ENCODE measurements at places on chromosomes 12 and 14. TPM values are rescaled to one million over a fixed set of nuclear protein-coding genes. Genes with fewer than 3 reads are reported as not detected.

The TSPAN19 gene
- polyA plus RNA-seq = 0.80 TPM

The TMEM120B gene
- polyA plus RNA-seq = 7.7 TPM

The CFAP251 gene
- polyA plus RNA-seq = 1.0 TPM

The VASH1 gene
- polyA plus RNA-seq = 13.6 TPM

The EML5 gene
- polyA plus RNA-seq = 0.04 TPM

- DNase-seq = no peak
Measured at GRCh38 chr14:103882503-103883262, 35.3 kb upstream of the PPP1R13B start.

DNA sequence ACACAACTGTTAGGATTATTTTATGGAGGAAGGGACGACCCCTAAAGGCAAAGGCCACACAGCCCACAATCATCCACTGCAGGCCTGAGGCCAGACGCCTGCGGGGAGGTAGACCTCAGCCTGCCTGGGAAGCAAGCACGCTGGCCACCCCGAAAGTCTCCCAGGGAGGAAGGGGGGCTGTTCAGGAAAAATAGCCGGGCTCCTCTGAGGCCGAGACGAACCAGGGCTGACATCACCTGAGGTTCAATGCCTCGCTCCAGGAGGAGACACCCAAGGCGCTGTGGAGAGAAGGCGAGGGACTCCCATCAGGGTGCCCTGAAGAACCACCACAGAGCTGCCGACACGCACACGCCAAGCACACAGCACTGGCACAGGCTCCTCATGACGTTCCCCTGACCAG, 127.4 kb downstream of the PIWIL1 start:
- DNase-seq = no peak

- DNase-seq = no peak
Measured at GRCh38 chr12:40222247-40222646, 2.5 kb upstream of the LRRK2 start.

DNA sequence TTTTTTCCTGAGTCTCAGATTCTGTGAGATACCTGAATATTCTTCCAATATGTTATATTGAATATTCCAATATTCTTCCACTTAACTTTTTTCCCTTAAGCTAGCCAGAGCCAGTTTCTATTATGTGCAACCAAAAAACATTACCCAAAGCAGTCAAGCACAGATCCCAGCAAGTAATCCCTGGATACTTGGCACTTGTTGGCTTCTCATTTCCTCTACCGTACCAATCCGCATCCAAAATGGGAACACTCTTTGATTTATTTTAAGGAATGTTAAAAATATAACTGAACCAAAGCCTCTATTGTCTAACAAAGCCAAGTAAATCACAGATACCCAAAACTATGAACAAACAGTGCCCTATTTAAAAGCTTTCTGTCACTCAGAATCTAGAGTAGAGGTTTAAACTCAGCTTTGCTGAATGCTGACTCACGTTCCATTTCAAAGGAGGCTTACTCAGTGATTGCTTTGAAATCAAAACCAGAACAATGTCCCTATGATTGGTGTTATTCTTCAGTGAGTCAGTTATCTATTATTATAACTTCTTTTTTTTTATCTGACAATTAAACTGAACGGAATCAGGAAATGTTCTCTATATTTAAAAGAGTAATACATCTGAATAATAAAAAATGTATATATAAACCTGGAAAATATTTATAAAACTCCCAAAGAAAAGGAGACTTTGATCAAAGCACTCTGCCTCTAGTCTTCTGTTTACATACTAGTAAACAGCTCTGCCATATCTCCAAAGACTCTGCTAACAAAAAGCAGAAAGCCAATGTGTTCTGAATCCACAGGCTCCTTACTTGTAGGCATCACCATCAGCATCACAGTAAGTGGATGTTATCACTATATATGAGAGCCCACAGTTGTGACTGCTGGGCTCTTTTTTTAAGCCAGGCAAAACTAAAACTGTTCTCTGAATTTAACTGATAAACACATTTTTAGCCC, 360.8 kb downstream of the CCDC91 start:
- no peak for DNase-seq

GRCh38 chr14:63939006-63939270, 86.1 kb downstream of the SYNE2 start:
- no peak for DNase-seq

GRCh38 chr12:52300796-52301691, 9.7 kb upstream of the KRT81 start:
- DNase-seq = no peak

GRCh38 chr12:80170915-80171314, 71.6 kb downstream of the OTOGL start:
- no peak for DNase-seq

- no peak for DNase-seq
Measured at GRCh38 chr14:105861985-105862465, 335.6 kb downstream of the TMEM121 start.

GRCh38 chr12:54649825-54650224, 1.7 kb upstream of the DCD start:
- DNase-seq = no peak

- DNase-seq = no peak
Measured at GRCh38 chr12:30823764-30824163, 69.0 kb upstream of the CAPRIN2 start.

DNA sequence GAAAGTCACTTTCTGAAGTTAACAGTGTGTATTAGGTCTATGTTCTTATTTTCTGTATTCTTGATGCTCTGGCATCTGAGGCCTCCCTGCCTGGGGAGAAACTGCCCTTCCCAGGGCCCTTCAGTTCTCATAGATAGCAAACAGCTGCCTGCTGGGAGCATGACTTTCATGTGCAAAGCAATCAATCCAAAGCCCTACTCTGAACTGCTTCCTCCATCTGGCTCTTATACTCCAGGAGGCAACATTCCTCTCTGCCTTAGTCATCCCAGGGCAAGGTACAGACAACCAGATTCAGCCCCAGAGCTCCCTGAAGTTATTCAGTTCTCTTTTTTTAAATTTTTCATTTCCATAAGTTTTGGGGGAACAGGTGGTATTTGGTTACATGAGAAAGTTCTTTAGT, 41.7 kb upstream of the RIN3 start:
- DNase-seq = no peak

DNA sequence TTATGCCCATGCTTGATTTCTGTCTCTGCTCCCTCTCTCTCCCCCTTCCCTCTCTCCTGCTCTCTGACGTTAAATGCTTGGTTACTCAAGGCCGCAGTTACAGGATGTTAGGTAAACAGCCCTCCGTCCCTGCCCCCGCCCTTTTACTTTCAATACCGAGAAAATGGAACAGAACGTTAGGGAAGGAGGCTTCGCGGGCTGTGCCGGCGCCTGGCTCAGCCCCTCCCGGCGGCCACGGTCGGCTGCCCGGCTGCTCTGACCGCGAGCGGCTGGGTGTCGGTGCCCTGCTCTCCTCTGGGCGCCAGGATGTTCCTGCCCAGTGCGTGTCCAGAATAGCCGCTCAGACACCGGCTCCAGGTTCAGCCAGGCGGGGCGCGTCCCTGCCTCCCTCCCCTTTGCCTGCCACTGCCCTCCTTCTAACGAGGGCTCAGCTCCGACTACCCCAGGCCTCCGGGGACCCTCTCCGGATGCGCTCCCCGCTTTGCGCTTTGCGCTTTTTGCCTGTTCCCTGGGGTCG, 166.1 kb downstream of the ADCK1 start:
- DNase-seq = no peak

GRCh38 chr12:50637870-50638481, 125.9 kb upstream of the ATF1 start:
- DNase-seq = no peak
